ENCODE measurements at places on chromosomes 3 and 15. TPM values are rescaled to one million over a fixed set of nuclear protein-coding genes. Genes with fewer than 3 reads are reported as not detected.

Gene CYP1A2
- total RNA-seq: not detected

DNA sequence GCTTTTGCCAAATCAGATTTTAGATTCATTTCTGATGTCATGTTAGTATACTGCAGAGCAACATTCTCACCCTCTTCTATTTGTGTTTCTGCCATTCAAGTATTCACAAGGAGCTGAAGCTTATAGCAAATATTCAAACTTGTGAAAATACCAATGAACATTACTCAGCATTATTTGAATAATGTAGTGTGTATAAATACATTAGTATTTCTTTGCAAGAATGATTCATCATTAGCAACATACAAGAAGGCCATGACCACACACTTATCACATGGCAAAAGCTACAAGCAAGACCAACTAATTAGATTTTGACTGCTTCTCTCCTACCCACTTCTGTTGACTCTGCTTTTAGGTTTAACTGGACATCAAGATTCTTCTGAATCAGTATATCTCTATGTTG is 124.9 kb downstream of the IGSF11 start:
- H3K27me3 ChIP-seq: no peaks in the 10 kb centered on the region
- no peaks in the 10 kb centered on the region for H3K36me3 ChIP-seq
- no peak for DNase-seq
- no peak overlapping the region for H3K4me3 ChIP-seq
- peaks cover 3% of the 10 kb centered on the region for H3K4me1 ChIP-seq
- H3K27ac ChIP-seq: no peak overlapping the region

DNA sequence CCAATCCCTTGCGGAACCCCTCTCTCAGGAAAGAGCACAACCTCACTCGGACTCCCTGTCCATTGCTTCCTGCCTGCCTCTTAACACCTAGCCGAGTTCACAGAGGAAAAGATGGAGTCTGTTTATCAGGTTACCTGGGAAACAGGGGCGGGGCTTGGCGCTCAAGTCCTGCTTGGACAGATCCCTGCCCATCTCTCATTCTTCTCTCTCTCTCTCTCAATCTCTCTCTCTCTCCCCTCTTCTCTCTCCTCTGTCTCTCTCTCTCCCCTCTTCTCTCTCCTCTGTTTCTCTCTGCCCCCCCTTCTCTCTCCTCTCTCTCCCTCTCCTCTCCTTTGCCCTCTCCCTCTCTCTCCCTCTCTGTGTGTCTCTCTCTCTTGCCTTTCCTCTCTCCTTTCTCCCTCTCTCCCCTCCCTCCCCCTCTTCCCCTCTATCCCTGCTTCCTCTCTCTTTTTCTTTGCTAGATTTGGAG is at the start of gene EFHB:
TSS of gene EFHB (minus strand) at position 120 of the 469 bp plus-strand sequence. CDS start 199 bp downstream, outside the sequence.
- H3K4me3 ChIP-seq: peak within 1 kb of the TSS; percentile 20
- no peaks in the 10 kb centered on the region for H3K27me3 ChIP-seq
- H3K36me3 ChIP-seq: no peaks in the 10 kb centered on the region

Gene ZKSCAN7
- total RNA-seq: 0.07 TPM

DNA sequence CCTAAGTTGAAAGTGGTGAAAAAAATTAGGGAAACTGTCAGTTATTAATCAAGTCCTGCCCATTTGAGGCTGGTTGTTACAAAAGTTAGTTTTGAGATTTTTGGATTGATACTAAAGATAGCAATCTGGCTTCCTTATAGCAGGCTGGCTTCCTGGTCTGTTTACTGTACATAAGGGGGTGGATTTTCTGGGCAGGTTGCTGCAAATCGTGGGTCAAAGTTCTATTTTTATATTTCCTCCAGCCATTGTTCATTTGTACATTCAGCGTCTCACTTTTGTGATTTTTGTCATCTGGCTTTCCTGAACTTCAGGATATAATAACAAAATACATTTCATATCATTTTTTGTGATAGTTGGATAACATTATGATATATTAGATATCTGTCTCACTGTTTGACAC is 49.5 kb downstream of the CLDN1 start:
- no peak overlapping the region for H3K4me3 ChIP-seq
- no peak for DNase-seq
- H3K27ac ChIP-seq: no peak overlapping the region
- H3K27me3 ChIP-seq: no peaks in the 10 kb centered on the region
- no peaks in the 10 kb centered on the region for H3K4me1 ChIP-seq

DNA sequence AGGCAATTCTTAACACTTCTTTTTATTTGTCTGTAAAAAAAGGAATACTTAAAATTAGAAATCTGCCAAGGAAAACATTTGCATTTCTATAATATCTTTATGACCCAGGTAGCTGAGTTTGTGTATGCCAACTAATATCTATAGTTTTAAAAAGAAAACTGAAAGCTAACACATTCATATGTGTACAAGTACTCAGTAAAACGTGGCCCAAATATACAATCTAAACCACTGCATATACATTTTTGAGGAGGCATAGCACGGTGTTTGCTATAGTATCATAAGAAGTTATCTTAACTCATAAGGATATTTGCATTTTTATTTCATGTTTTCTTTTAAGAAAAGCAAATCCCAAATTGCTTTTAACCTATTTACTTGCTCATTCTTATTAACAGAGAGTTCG is 172.7 kb downstream of the ZBTB20 start:
- H3K4me3 ChIP-seq: no peak overlapping the region
- H3K27me3 ChIP-seq: no peaks in the 10 kb centered on the region
- H3K4me1 ChIP-seq: no peaks in the 10 kb centered on the region
- no peaks in the 10 kb centered on the region for H3K36me3 ChIP-seq
- DNase-seq: no peak

Gene FBLN2
- total RNA-seq: 0.04 TPM

GRCh38 chr15:100929641-100930042 is 10.5 kb downstream of the LRRK1 start:
- no peak for DNase-seq
- no peaks in the 10 kb centered on the region for H3K4me1 ChIP-seq
- H3K27me3 ChIP-seq: peaks cover 10% of the 10 kb centered on the region
- H3K27ac ChIP-seq: no peak overlapping the region
- no peaks in the 10 kb centered on the region for H3K36me3 ChIP-seq
- H3K4me3 ChIP-seq: no peak overlapping the region

DNA sequence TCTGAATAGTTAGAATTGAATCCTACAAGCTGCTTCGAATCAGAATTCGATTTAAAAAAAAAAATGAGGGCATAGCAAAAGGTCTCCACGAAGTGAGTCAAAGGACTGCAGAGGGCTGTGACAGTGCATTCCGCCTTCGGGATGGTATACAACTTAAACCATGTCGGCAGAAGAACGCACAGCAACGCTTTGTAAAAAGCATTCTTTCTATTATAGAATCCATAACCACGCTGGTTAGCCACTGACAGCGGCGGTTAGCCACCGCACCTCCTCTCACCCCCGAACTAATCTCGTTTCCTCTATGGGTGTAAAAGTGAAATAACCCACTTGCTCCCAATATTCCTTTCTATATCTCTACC is 664 bp upstream of the PIK3CA start:
- peaks cover 11% of the 10 kb centered on the region for H3K4me1 ChIP-seq
- no peaks in the 10 kb centered on the region for H3K36me3 ChIP-seq
- peak overlapping the region; percentile 90 for H3K27ac ChIP-seq
- peak overlapping the region; percentile 95 for H3K4me3 ChIP-seq
- DNase-seq: no peak

DNA sequence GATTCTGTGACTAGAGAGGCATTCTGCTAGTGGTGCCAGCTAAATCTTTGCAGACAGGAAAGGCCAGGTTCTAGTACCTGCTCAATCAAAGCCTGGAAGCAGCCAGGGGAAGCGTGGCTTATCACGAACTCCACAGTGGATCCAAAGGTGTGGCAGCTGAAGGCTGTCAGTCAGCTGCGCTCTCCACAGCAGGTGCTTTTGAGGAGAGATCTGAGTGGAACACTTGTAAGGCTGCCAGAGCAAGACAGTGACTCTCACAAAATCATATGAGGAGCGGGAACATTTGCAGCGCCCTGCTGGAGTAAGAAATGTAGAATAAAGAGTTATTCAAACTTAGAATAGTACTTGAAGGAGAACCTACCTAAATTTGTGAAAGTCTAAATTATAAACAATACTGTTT is 5.0 kb upstream of the DPH6 start:
- H3K27me3 ChIP-seq: no peaks in the 10 kb centered on the region
- no peak overlapping the region for H3K27ac ChIP-seq
- H3K4me1 ChIP-seq: peaks cover 14% of the 10 kb centered on the region
- no peak for DNase-seq

Gene CLEC3B
- not detected for total RNA-seq

GRCh38 chr15:80202641-80203360 is 49.2 kb downstream of the CTXND1 start:
- no peak overlapping the region for H3K27ac ChIP-seq
- no peaks in the 10 kb centered on the region for H3K4me1 ChIP-seq
- H3K36me3 ChIP-seq: no peaks in the 10 kb centered on the region
- no peak for DNase-seq
- H3K27me3 ChIP-seq: peaks cover 35% of the 10 kb centered on the region

DNA sequence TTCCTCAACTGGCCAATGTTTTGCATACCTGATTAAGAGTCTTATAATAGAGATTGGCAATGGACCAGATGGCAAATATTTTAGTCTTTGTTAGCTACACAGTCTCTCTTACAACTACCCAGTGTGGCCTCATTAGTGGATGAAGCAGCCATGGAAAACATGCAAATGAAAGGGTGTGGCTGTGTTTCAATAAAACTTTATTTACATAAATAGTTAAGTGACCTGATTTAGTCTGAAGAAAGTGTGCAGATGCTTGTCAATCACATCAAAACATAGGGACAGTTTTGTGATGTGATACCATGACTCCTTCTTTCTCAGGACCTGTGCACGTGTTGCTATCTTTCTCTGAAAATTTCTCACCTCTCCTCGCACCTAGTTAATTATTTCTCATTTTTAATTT is 309.8 kb upstream of the GRM7 start:
- no peaks in the 10 kb centered on the region for H3K4me1 ChIP-seq
- no peak overlapping the region for H3K27ac ChIP-seq
- DNase-seq: no peak
- no peaks in the 10 kb centered on the region for H3K27me3 ChIP-seq

GRCh38 chr15:39226169-39226937 is 354.5 kb upstream of the THBS1 start:
- H3K4me3 ChIP-seq: no peak overlapping the region
- no peak overlapping the region for H3K27ac ChIP-seq
- no peaks in the 10 kb centered on the region for H3K4me1 ChIP-seq
- DNase-seq: no peak
- H3K36me3 ChIP-seq: no peaks in the 10 kb centered on the region

- no peak for DNase-seq
- no peaks in the 10 kb centered on the region for H3K36me3 ChIP-seq
- H3K27me3 ChIP-seq: no peaks in the 10 kb centered on the region
- H3K4me1 ChIP-seq: no peaks in the 10 kb centered on the region
Measured at GRCh38 chr3:96236522-96236921, 577.9 kb upstream of the EPHA6 start.

DNA sequence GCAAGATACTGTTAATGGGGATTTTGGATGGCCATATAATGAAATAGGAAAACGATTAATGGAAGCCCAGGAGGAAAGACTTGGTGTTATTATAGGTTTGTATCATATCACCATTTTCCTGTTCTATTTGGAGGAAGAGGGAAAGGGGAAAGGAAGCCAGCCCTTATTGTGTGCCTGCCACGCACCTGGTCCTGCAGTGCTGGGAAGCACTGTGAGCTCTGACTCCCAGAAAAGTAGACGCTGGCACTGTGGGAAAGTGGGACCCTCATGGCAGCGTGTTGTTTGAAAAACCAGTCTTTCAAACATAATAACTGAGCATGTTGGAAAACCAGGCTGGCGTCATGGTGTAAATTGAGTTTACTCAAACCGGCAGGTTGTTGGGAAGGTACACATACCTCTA is 22.0 kb downstream of the CGNL1 start:
- H3K36me3 ChIP-seq: no peaks in the 10 kb centered on the region
- DNase-seq: no peak
- no peak overlapping the region for H3K27ac ChIP-seq
- H3K4me1 ChIP-seq: no peaks in the 10 kb centered on the region
- no peak overlapping the region for H3K4me3 ChIP-seq
- peaks cover 16% of the 10 kb centered on the region for H3K27me3 ChIP-seq

- H3K36me3 ChIP-seq: no peaks in the 10 kb centered on the region
- H3K27ac ChIP-seq: no peak overlapping the region
- H3K4me1 ChIP-seq: no peaks in the 10 kb centered on the region
- no peak for DNase-seq
Measured at GRCh38 chr3:64901522-64901885, 213.7 kb upstream of the ADAMTS9 start.

Gene TMEM207
- total RNA-seq: not detected

Data from K562 (cell line).